ENCODE measurements at places on chromosomes 11 and 22.

DNA sequence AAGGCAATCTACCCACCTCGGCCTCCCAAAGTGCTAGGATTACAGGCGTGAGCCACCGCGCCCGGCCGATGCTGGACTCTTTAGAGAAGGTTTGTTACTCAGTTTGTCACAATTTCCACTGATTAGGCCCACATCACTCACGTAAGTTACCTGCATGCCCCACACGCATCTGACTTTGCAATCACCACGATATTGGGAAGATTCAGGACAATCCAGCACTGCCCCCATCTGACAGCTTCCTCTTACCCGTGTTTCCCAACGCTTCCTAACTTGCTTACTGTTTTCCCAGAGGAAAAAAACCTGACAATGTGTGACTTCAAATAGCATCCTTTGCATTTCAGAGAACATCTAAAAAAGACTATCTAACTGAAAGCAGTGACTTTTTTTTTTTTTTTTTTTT, 21.8 kb upstream of the EIF3M start:
- DNase-seq, result no peak

DNA sequence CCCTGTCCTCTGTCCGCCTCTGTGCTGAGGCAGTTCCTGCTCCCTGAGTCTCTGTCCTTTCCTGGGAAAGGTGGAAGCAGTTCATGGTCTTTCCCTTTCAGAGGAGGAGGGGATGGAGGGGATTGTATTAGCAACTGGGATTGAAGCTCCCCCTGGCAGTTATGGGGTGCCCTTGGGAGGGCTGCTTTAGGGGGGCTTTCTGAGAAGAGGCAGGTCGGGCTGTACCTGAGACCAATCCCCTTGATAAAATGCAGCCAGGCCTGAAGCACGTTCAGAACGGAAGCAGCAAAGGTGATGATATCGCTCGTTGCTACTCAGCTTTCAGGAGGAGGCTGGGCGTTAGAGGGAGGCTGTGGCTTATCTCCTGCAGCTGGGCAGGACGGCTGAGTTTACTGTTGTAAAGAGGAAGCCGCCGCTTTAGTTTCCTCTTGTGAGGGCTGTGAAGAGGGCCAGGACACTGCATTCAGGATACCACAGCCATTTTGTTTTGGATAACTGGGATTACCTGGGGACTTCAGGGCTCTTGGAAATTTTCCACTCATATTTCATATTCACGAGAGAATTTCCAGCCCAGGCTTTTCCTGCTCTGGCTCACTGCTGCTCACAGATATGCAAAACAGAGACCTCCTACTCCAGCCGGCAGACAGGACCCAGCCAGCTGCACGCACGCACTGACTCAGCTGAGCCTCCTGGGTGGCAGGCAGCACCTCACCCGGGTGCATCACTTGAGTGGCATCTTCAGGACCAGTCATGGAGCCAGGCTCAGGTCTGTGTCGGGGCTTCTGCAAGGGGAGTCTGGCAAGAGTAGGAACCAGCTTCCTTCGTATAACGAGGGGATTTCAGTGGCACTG, 798 bp downstream of the AMPD3 start:
- peak; percentile 58 for DNase-seq

GRCh38 chr11:133895551-133895950, 50.2 kb upstream of the SPATA19 start:
- no peak for DNase-seq

DNA sequence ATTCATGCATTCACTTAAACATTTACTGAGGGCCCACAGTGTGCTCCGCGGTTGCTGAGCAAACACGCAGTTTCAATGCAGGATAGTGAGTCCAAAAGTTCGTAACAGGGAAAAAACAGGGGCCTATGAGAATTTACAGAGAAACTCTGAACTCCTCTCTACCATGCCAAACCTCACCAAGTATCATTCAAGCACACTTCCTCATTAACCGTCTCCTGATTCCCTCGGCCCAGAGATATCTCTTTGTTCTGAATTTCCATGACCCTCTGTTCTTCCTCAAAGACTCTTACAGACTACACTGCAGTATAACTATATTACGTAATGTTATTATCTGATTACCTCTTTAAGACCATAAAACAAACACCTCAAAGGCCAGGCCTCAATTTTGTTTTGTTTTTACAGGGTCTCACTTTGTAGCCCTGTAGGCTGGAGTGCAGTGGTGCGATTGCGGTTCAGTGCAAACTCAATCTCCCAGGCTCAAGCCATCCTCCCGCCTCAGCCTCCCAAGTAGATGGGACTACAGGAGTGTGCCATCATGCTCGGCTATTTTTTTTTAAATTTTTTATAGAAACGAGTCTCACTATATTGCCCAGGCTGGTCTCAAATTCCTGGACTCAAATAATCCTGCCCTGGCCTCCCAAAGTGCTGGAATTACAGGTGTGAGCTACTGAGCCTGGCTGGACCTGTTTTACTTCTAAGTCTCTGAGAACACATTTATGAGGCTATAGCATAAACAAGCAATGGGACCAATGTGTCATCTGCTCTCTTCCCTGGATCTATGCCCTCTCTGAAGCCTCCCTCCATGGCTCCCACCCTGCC, 3.6 kb downstream of the HPS4 start:
- peak; percentile 46 for DNase-seq

DNA sequence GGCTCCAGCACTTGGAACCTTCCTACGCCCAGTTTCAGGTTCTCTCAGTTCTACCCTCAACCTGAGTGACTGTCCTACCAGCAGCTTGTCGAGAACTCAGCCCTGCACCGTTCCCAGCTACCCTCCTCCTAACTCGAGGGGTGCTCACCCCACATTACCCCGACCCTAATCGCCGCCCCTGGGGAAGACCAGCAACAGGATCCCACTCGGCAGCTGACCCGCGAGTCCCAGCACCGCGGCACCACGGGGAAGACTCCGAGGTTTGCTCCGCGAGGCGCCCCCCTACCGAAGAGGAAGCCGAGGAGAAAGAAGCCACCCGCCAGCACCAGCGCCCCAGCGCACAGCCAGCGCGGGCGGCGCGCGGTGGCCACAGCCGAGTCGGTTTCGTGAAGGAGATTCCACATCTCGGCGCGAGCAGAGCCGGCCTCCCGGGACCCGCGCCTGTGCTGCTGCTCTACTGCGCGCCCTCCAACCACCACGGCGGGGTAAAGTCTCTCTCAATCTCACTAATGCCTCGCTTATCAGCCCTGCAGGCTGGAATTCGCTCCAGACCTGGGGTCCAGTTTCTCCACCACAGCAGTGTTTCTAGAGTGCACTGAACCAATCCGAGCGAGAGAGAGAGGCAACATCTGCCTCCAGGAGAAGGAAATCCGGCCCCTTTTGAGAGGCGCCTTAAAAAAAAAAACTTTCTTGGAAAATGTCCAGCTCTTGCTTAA, at the start of gene FOLH1:
FOLH1 (minus strand) TSS at position 597 of the 716 bp plus-strand sequence; CDS start at position 404, 193 bp downstream.
- DNase-seq, result no peak

Data from NCI-H2171 treated with DMSO at 0.1 percent for 48 hours (cell line).